ENCODE measurements at places on chromosomes 13 and 19.

GRCh38 chr13:41137951-41138350 is 5.3 kb upstream of the KBTBD6 start:
- DNase-seq: no peak

DNA sequence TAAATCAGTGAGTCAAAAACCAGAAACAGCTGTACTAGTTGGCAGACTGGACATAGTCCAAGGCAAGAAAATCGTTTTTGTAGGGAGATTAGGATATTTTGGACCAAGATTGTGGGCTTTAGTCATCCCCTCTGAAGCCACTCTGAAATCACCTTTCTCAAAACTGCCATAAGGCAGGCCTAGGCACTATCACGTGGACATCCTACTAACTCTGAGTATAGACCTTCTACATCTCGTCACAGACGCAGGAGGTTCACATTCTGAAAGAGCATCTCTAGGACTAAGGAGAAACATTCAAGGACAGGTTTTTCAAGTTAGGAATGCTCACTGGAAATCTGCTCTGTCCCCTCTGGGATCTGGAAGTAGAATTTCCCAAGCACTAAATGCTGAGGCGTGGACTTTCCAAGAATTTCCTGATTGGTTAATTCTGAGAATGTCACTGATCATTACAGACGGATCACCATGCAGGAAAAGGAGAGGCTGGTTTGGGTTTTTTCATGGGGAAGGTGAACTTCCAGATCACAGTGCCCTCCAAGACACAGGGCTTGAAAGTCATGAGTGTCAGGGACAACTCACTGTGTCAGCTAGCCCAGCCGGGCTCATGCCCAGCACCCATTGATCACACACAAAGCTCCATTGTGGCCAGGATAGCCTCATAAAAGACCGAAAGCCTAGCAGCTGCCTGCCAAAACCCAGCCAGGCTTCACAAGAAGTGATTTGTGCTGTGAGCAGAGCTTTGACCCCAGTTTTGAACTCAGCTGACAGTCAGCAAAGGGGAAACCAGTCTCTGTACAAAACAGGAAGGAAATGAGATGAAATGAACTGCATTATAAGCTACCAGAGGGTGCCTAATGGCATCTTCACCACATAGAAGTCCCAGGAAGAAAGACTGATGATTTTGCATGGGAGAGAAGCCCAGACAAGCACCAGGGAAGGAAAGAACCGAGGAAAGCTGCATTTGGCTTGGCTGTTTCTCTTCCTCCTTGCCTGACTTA is 2.7 kb upstream of the RUBCNL start:
- no peak for DNase-seq

GRCh38 chr19:53945441-53945840 is 17.3 kb upstream of the CACNG8 start:
- no peak for DNase-seq

DNA sequence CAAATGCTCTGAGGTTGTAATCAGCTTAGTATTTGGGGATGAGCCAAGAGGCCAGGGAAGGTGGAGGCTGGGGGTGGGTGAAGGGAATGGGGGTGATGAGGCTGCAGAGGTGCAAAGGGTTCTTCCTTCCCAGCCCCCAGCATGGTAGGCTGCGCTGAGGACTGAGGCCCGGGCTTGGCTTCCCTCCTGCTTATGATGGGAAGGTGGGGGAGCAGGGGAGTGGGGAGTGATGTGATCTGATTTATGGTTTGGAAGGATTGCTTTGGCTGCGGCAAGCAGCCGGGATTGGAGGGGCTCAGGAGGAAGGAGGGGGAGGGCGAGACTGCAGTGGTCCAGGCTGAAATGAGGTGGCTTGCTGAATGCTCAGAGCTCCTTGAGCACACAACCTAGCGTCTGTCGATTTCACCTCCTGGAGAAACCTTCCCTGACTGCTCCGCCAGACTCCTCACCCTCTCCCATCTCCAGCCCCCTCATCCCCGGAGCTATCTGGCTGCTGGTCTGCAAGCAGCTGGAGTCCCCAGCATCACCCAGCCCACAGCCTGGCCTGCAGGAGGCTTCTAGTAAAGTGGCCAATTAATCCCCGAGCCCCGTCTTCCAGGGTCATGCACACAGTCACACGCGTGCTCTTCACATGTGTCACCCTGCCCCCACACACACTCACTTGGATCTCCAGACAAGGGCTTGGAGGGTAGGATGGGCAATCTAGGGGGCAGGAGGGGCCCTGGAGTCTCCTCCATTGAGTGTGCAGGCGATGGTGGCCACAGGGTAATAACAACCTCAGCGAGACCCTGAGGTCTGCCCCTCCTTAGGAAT is 757 bp upstream of the CLEC11A start:
- DNase-seq: no peak

- no peak for DNase-seq
Measured at GRCh38 chr13:101618440-101619187, 166.1 kb downstream of the ITGBL1 start.

GRCh38 chr19:29487432-29487831 is 38.4 kb upstream of the VSTM2B start:
- DNase-seq: no peak

GRCh38 chr13:111380431-111380830 is 60.0 kb downstream of the TEX29 start:
- no peak for DNase-seq

GRCh38 chr19:21680026-21680425 is 87.4 kb downstream of the ZNF100 start:
- DNase-seq: no peak

All from NCI-H2081 treated with DMSO at 0.1 percent for 48 hours (cell line).